ENCODE measurements at places on chromosomes 4 and X.

DNA sequence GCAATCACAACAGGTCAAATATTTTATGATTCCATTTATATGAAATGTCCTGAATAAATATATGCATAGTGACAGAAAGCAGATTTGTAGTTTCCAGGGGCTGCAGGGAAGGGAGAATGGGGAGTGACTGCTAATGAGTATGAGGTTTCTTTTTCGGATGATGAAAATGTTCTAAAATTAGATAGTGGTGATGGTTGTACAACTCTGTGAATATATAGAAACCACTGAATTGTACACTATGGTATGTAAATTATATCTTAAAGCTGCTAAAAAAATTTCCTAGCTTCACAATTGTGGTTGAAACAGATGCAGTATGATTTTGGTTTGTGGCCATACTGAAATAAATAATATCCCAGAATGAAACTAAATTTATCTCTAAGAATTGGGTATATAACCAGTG, 12.9 kb upstream of the IL2 start:
- DNase-seq: no peak

DNA sequence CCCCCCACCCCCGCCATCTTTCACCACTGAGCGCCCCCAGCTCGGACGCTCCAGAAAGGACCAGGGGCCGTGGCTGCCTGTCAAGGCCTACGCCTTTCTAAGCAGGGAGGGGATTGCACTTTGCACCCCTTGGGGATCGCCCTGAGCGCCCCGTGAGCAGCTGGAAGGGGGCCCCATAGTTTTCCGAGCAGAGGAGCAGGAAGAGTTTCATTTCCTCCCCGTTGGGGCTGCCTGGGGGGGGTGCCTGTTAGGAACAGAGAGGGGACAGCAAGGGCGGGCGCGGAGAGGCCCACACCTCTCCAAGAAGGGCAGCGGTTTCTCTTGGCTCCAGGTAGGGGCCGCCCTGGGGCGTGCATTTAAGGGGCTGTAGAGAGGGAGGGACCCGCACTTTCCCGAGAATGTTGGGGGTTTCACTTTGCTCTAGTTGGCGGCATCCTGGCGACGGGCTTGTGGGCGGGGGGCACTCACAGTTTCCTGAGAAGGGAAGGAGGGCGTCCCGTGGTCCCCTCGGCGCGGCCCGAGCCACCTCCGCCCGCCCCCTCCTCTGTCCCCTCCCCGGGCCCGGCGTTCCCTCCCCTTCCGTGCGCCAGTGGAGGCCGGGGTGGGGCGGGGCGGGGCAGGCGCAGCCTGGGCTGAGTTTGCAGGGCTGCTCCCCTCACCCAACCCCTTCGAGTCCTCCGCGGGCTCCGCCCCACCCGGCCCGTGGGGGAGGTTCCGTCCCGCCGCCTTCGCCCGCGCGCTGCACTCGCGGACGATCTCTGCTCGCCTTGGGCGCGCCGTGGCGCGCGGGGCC, 82.3 kb upstream of the CD99 start:
- DNase-seq: no peak

DNA sequence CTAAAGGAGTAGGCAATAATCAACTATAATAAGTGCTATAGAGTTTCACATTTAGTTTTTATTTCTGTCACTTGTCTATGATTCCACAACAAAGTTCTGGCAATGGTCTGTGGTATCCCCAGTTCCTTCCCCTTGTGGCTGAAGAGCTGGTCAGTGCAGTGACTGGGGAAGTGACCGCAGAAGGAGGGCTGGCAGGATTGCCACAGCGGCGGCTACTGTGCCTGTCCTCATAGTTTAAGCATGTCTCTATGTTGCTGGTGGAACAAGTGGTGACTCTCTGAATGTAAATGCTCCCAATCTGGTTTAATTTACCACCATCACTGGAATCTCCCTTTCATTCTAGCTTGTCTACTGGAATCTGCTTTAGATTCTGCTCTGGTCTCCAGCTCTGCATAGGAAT, 170.6 kb upstream of the GK2 start:
- no peak for DNase-seq

DNA sequence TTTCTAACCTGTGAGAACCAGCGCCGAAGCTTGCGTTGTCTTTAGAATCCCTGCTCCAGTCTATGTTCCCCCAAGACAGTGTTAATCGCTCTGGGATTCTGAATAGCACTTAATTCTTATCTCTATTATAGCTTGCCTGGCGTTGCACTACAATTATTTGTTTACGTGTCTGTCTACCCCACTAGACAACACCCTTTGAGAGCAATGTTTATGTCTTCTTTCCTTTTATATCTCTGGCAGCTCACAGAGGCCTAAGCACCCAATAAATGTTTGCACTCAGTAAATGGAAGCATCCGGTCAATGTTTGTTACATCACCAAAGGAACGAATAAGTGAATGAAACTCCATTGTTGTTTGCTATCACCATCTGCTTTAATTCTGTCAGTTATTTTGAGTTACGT, 4.8 kb upstream of the NHS start:
- DNase-seq: no peak

DNA sequence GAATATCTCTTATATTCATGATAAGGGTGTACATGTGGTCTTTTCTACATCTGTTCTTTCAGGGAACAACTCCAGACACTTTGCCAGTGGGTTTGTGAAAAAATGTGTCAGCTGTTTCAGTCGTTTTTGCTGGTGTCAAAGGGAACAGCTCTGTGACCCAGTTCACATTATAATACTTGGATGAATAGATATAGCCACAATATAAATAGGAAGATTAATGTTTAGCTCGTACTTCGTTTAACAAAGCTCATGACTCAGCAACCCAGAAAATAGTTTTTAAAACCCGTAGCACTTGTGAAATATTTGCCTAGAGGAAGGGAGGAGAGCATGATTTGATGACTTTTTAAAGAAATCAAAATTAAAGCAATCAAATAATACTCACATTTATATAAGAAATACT, 7.9 kb downstream of the LIAS start:
- DNase-seq: no peak

- no peak for DNase-seq
These were observed 1382.0 kb downstream of the FAM133A start for GRCh38 chrX:95055991-95056390.

- no peak for DNase-seq
These were observed 47.7 kb downstream of the C4orf50 start for GRCh38 chr4:5970381-5971077.

- no peak for DNase-seq
These were observed 66.1 kb downstream of the DNAAF6 start for GRCh38 chrX:107272431-107272921.

DNA sequence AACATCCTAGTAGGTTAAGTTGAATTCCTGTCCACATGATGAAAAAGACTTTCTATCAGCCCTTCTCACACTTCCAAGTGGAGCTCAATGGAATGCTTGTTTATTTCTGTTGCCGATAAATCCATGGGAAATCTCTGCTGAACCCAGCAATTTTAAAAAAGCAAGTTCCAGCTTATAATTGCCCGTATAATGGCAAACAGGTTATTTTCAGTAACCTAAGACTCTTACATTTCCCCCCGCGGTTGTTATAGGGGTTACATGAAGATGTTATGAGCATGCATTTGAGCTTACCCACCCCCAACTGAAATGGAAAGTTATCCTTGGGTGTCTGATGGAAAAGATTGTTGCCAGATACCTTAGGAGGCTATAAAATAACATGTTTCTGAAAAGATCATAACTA, 136.2 kb downstream of the PALLD start:
- no peak for DNase-seq

DNA sequence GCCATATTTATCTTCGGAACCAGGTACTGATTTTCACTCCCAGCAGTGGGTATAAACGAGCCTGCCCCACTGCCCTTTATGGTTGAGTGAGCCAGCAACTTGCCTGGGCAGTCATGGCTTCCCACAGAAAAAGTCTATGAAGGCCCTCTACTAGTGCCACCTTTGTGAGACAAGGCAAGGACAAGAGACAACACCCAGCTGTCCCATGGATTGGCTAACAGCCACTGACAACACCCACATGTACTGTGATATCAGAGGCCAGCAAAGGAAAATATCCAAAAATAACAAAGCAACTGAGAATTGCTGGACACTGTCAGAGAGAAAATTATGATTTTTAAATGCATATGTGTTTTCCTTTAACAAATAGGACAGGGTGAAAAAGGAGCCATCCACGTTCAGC, 248.4 kb upstream of the TTC29 start:
- no peak for DNase-seq

DNA sequence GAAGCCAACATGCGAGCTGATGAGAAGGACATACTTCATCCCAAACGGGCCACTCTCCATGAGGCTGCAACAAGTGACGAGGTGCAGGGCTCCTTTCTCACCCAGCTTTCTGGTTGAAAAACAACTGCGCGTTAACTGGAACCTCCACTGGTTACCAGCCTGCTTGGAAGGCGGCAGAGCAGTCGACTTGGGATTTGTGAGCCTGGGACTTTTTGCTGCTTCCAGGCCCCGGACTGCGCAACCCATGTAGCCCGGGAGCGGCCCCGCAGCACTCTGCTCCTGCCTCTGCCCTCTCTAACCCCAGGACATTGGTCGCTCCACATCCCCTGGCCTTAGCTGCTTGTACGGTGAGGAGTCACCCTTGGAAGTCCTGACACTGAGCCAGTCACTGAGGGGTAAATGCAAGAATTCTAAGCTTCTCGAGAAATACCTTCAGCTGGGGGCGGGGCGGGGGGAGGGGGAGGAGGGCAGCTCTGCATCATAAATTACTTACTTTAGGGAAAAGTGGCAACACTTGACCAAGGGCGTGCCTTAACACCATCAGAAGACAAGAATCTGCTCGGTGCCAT, 72.7 kb downstream of the MTMR1 start:
- no peak for DNase-seq

GRCh38 chrX:136630881-136631280, 17.1 kb upstream of the CD40LG start:
- DNase-seq: no peak

DNA sequence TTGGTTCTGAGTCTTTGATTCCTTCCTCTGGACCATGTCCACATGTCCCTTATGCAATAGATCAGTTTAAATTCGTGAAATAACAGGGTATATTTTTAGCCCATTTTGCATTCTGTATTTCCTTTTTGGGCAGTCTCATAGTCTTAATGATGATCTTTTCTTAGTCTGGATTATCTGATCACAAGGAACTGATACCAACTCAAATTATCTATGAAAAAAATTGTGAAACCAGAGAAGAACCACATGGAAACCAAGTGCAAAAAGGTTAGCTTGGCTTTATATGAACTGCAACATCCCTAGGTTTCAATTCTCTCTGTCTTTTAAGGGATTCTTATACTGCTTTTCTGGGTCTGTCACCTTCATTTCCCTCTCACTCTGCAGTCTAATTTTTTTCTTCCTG, 608.6 kb upstream of the AADAT start:
- DNase-seq: no peak

DNA sequence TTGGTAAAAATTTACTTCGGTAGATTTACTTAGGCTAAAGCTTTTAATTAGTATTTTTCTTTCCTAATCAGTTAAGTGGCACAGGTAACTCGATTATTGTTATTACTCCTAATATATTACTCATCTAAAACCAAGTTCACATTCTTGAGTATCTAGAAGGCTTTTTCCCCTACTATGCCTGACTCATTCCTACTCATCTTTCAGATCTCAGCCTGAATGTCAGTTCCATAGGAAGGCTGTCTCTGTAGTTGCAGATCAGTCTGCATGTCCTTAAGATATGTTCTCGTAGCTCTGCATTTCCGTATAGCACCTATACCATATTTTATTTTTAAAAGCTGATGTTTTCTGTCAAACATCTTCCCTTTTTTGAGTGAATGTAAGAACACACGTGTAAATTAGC, 5.9 kb upstream of the FAM184B start:
- DNase-seq: no peak

GRCh38 chrX:1462596-1463251, 10.0 kb upstream of the ASMTL start:
- DNase-seq: no peak

GRCh38 chr4:102196221-102196620, 149.1 kb downstream of the SLC39A8 start:
- no peak for DNase-seq

DNA sequence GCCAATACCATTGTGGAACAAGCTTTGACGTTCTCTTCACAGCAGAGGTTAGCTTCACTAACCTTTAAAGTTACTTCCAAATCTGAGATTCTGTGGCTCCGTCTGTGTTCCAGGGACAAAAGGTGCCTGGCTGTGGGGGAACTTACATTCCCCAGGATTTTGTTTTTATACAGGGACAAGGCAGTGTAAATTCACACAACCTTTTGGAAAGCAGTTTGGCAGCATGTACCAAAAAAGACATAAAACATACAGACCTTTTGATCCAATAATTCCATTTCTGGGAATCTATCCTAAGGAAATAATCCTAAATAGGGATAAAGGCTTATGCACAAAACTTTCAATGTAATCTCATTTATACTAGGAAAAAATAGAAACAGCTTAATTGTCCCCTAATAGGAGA, 8.9 kb upstream of the C1QTNF7 start:
- DNase-seq: no peak

GRCh38 chr4:66430856-66431255, 760.6 kb upstream of the EPHA5 start:
- no peak for DNase-seq

GRCh38 chr4:24624381-24624780, 40.0 kb upstream of the DHX15 start:
- no peak for DNase-seq

- no peak for DNase-seq
These were observed 199.0 kb upstream of the DDX53 start for GRCh38 chrX:22800806-22801205.

GRCh38 chr4:108830509-108831244, 67.8 kb upstream of the ETNPPL start:
- DNase-seq: peak; percentile 86

DNA sequence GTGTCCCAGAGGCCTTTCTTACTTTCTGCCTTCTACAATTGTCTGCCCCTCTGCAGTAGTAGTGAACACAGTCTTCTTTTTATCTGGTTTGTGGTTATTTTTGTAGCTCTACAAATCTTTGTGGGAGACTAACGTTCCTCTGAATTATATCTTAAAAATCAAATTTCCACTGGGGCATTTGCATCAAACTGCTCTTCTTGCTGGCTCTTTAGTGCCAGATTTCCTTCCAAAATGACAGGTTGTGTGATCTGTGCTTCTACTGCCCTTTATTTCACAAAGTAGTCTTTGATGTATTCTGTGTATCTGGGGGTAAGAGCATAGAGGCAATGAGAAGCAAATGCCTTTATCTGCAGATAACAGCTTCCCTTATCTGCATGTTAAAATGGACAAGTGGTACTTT, 34.5 kb downstream of the TSPAN7 start:
- DNase-seq: no peak

DNA sequence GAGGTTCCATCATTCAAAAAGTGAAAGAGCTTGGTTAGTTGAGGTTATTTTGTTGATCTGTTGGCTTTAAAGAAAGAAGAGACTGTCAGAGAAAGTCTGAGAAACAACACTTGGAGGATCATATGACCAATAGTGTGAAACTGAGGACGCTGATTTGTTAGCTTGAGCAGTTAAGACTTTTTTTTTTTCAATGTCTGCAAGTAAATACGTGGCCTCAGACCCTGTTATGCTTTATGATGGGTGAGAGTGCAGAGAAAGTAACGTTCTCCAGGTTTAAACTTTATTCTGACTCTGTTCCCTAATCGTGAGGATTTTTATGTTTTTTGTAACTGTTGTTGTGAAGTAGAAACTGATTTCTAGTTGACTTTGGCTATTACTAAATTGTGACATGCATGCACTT, 45.9 kb downstream of the GAB1 start:
- DNase-seq: no peak

- DNase-seq: no peak
These were observed 36.8 kb downstream of the TSC22D3 start for GRCh38 chrX:107738768-107739167.

All from NCI-H1092 treated with DMSO at 0.1 percent for 48 hours (cell line).